ENCODE measurements at places on chromosomes 6 and 20.

DNA sequence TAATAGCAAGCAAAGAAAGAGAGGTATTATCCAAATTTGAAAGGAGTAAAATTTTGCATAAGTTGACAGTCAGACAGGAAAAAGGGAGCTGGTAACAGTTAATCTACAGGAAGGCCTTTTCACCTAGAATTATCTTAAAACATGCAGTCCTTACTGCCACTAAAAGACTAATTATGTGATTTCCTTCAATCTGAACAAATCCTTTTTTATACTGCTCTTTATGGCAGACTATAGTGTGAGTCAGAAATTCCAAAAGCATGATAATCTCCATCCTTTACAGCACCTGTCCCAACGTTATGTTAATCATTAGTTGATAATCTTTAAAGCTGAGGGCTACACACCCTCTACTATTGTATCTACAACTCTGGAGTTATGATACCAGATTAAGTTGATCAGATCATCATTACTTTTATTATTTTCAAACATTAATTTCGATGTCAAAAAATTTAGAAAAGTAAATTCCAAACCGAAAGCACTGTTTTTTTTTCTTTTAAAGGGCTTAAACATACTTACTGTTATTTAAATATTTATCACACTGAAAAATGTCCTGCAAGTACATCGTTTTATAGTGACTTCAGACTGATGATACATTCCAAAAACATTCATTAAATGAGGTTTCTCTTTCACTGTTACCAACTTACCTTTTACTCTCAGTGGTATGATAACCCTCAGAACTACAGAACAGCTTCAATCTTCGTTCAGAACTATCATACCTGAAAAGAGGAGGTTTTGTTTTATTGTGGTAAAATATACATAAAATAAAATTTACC lies 33.2 kb upstream of the AKAP7 start:
- DNase-seq: no peak

GRCh38 chr6:36679043-36679833 lies 724 bp downstream of the CDKN1A start:
- DNase-seq: peak; percentile 83

- no peak for DNase-seq
Measured at GRCh38 chr6:105815661-105816555, 270.2 kb upstream of the PRDM1 start.

DNA sequence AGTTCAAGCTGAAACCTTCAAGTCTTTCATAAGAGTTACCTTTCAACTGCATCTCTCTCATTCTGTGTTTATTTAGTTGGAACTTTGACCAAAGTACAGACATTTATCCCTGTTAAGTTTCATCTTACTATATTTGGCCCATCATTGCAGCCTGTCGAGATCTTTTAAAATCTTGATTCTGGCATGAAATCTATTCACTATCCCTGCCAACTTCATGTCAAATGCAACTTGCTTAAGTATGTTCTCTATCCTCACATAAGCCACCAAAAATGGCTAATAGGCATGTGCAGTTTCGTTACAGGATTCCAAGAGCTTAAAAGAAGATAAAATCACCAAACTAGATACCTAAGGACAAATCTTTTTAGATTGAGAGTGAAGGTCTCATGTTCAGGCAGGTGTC lies 117.5 kb upstream of the KCNQ5 start:
- no peak for DNase-seq

- DNase-seq: no peak
Measured at GRCh38 chr6:148629592-148630465, 117.0 kb upstream of the UST start.

DNA sequence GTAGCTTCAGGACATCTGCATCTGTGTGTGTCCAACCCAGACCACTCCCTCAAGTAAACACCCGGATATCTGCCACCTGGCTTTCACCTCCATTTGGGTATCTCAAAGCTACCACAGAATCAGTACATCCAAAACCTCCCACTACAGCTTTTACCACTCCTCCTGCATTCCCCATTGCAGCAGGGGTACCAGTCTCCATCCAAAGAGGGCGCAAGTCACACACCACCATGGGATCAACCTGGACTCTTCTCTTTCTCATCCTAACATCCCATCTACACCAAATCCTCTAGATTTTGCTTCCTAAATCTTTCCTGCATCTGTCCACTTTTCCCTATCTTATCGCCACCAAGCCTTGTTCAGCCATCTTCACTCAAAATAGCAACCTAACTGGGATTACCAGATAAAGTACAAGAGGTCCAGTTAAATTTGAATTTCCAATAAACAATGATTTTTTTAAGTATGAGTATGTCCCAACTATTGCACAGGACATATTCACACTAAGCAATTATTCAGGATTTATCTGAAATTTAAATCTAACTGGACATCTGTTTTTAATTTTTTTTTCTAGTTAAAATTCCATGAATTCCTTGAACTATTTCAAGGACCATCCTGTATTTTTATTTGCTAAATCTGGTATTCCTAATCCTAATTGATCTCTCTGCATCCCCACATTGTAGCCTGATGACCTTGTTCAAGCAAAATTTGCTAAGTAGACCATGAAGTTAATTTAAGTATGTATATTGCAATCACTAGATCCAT lies 164.3 kb upstream of the MLN start:
- no peak for DNase-seq

DNA sequence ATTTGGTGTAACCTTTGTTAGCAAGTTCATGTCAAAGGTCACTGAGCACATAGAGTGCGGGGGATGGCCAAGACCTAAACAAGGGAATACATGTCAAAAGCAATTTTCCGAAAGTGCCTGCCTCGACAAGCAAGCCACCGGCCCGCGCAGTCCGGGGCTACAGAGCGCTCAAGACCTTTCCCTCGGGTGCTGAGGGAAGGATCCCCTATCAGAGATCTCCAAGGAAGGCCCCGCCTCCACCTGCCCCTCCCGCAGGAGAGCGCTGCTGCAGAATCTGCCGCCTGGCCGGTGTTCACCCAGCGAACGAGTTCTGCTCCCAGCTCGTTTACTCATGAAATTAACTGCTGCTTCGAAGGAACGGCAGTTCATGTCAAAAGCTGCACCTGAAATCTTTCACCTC lies 252.7 kb downstream of the BMP7 start:
- DNase-seq: no peak

GRCh38 chr6:33718713-33719112 lies 7.2 kb upstream of the UQCC2 start:
- DNase-seq: no peak

- DNase-seq: peak; percentile 24
Measured at GRCh38 chr6:147201885-147202515, 2.2 kb upstream of the STXBP5 start.

GRCh38 chr6:147001621-147002020 lies 202.6 kb upstream of the STXBP5 start:
- DNase-seq: no peak

DNA sequence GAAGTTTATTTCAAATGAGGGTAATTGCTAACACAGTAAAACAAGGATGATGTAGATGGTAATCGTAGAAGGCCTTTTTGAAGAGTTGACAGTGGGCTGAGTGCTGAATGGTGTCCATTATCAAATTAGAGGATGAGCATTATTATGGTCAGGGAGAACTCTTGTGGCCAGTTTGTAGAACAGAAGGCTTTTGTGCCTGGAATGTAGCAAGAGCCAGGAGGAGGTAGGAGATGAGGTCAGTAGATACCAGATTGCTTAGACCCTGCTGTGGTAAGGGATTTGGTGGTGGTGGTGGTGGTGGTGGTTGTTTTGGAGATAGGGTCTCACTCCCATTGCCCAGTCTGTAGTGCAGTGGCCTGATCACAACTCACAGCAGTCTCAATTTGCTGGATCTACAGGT lies 6.2 kb downstream of the CSE1L start:
- no peak for DNase-seq

GRCh38 chr20:63580796-63581461 lies 6.9 kb upstream of the HELZ2 start:
- DNase-seq: no peak

DNA sequence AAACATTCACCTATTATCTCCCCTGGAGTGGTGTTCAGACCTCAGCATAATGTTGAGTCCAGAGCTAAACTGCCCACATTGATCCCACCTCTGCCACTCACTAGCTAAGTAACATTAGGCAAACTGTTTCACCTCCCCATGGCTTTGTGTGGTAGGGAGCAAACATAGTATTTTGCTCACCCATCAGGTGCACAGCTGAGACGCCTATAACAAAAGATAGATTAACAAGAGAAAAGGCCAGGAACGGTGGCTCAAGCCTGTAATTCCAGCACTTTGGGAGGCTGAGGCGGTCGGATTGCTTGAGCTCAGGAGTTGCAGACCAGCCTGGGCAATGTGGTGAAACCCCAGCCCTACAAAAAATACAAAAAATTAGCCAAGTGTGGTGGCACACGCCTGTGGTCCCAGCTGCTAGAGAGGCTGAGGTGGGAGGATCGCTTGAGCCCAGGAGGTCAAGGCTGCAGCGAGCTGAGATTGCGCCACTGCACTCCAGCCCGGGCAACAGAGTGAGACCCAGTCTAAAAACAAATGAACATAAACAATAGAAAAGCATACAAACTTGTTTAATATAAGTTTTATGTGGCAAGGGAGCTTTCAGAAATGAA lies 91.6 kb downstream of the MAP3K7 start:
- no peak for DNase-seq

All from ovary (tissue), 10 donors.